Cortex of kidney (tissue), 1 donor: ENCODE measurements at places on chromosomes 16 and 17.

GRCh38 chr17:80845863-80846671 is 145.6 kb upstream of the CHMP6 start:
- no peak for DNase-seq

DNA sequence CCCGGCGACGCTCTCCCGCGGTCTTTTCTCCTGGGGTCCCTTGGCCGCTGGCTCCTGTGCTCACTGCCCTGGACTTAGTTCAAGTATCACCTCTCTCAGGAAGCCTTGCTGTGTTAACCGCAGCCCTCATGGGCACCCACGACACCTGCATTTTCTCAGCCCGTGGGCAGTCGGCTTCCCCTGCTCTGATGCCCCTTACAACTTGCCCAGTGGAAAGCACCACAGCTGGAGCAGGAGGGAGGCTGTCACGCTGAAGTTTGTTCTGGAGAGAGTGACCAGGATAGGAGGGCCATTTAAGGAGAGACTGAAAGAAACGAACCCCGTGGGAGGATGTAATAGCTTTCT is 395 bp downstream of the STXBP4 start:
- no peak for DNase-seq

DNA sequence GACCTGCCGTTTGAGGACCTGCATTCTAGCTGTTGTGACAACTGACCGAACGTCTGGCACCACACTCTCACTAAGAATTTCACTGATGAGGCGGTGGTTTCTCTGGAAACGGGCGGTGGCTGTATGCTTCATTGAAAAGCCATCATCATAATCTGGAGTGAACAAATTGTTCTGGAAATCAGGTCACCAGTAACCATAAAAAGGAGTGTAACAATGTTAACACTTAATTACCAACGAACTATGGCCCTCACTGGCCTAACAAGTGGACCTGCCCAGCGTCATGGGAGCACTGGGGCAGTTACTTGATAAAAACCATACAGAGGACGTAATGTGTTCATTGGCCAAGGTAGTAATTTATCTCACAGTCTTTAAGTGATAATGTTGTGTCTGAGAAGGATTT is 15.4 kb downstream of the SMARCE1 start:
- no peak for DNase-seq

DNA sequence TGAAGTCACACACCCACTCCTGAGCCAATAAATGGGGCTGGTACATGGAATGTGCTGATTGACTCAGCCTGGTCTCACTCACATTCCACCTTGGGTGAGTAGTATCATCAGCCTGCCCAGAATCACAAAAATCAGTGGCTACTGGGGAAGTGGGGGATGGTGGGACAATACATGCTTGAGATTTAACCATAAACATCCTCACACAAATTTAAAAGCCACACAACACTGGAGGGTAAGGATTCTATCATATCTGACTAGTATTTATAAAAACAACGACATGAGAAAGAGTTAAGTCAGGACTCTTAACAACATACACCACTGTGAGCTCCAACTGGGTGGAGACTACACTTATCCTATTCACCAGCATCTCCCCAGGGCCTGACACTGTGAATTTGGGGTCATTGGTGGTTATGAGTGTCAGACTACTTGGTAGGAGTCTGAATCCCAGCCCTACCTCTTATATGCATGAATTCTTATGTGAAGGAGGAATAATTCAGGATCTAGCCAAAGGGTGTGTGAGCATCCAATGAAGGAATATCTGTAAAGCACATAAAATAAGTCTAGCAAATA is 26.0 kb upstream of the IRX6 start:
- DNase-seq: no peak

- DNase-seq: no peak
These were observed 953.9 kb upstream of the GOT2 start for GRCh38 chr16:59688006-59688405.

- no peak for DNase-seq
These were observed 95.7 kb upstream of the RBFOX1 start for GRCh38 chr16:7236824-7237410.

DNA sequence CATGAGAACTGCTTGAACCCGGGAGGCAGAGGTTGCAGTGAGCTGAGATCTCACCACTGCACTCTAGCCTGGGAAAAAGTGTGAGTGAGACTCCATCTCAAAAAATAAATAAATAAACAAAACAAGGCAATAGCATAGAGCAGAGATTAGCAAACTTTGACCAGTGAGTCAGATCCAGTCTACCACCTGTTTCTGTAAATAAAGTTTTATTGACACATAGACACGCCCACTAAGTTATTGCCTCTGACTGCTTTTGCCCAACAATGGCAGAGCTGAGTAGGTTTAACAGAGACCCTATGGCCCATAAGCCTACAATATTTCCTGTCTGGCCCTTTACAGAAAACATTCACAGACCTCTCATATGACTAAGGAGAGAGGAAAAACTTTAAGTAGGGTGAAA is 44.3 kb downstream of the XYLT1 start:
- DNase-seq: no peak

DNA sequence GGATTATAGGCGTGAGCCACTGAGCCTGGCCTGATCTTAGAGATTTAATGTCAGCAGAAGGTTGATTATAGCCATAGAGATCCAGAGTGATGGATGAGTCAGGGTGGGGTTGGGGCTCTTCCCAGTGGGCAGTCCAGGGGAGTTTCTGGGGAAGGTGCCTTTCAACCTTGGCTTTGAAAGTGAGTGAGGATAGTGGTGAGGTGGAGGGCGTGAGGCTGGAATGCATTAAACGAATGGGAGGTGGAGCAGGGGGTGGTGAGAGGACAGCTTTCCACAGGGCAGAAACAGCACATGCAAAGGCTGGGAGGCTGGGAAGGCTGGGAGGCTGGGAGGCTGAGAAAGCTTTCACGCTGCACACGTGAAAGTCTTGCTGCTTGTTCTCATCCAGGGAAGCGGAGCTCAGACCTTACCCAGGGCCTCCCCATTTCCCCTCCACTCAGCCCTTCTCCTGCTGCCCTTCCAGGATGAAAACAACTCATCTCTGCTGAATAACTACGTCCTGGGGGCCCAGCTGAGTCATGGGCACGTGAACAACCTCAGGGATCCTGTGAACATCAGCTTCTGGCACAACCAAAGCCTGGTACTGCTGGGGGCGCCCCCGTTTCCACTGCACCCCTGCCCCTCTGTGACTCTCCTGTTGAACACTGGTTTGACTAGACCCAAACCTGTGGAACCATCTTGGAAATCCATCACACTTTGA is 22.3 kb downstream of the ADGRG5 start:
- DNase-seq: no peak

- no peak for DNase-seq
These were observed 25.0 kb downstream of the CDK12 start for GRCh38 chr17:39486242-39486641.

GRCh38 chr17:15361151-15361550 is 19.8 kb upstream of the TEKT3 start:
- no peak for DNase-seq

DNA sequence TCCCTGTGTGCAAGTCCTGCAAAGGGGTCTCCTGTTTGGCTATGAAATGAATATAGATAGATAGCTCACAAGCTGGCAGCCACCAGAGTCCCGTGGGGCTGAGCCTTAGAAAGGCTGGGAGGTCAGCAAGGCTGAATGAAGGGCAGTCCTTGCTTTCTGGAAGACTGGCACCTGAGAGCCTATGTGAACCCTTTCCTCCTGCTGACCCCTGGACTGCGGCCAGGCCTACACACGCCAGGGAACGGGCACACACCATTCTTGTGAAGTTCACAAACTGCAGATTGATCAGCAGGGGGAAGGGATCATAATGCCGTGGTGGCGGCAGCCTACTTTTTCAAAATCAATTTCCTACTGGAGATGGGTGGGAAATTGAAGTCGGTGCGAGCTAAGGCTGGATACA is 985 bp upstream of the C17orf107 start:
- no peak for DNase-seq

- no peak for DNase-seq
These were observed 916 bp downstream of the E2F4 start for GRCh38 chr16:67192781-67193361.

DNA sequence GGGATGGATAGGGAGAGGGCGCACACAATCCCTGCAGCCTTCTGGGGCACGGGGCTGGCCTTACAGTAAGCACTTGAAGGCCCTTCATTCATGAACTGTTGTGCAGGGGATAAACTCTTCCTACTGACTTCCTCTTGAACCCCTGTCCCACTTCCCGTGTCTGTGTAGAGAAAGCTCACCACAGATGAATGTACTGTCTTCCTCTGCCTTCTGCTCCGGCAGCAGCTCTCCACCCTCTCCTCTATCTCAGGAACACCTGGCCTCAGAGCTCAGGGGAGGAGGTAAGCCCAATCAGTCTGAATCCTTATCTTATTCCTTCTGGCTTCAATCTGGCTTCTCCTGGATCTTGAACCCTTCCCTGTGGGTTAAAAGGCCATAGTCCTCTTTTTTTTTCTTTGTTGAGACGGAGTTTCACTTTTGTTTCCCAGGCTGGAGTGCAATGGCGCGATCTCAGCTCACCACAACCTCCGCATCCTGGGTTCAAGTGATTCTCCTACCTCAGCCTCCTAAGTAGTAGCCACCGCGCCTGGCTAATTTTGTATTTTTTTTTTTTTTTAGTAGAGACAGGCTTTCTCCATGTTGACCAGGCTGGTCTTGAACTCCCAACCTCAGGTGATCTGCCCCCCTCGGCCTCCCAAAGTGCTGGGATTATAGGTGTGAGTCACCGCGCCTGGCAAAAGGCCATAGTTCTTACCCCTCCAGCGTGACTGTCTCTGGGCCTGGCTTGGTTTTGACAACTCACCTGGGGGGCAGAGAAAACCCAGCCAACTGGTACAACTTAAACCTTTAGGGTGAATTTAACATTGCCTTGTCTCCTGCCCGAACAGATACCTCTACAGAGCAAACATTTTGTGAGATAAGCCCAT is 7.2 kb upstream of the SLC52A1 start:
- no peak for DNase-seq

DNA sequence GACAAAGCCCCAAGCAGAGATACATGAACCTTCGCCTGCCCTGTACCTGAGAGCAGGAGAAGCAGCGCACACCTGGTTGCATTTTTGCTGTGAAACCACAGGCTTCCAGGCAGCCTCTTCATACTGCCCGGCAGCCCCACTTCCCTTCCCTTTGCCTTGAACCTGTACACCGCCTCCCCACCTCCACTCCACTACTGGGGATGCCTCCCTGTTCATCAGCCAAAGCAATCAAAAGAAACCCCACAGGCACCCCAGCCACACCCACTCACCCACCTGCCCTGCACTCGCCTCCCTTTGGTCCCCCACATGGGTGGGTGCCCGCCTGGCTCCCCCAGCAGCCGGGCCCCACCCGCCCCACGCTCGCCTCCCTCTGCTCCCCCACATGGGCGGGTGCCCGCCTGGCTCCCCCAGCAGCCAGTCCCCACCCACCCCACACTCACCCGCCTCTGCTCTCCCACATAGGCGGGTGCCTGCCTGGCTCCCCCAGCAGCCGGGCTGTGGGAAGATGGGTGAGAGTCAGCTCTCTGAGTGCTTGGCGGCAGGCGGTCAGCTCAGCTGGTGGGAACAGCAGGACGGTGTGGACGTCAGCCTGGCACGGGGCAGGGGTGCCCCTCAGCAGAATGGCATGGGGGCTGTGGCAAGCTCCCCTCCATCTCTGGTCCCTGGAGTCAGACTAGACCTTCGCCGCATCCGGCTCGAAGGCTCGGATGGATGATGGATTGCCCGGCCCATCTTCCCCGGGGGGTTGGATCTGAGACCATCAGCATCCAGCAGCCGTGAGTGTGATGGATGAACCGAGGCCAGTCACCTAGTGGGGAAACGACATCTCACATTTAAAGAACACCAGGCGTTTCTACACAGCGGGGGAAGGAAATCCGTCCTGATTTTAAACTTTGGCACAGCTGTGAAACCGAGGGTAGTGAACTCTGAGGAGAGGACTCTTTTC is 135.6 kb downstream of the BANP start:
- DNase-seq: no peak

- no peak for DNase-seq
These were observed 5.8 kb downstream of the NLGN2 start for GRCh38 chr17:7413346-7413985.

GRCh38 chr17:75535119-75535537 is 9.6 kb downstream of the LLGL2 start:
- no peak for DNase-seq

DNA sequence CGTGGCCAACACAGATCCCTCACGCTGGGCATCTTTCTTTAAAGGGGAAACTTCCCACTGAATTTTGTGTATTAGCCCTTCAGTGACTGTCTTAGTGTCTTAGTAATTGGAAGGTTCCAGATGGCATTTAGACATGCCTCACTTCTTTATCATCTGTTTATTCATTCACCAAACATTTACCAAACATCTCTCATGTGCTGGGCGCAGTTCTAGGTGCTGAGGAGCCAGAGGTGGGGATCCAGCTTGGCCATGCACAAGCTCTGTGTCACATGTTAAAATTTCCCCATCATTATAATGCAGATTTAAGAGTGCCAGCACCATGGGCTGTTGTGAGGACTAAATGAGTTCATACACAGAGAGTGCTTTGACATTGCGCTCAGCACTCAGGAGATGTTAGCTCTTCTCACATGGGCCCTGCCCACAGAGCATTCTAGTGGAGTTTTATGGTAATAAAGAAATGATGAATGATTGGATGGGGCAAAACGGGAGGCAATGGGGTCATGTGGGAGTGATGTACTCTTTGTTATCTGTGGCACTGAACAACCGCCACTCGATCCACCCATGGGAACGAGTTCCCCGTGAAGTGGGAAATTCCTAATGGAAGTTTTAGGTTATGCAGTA is 119.7 kb downstream of the SNX29 start:
- DNase-seq: no peak

DNA sequence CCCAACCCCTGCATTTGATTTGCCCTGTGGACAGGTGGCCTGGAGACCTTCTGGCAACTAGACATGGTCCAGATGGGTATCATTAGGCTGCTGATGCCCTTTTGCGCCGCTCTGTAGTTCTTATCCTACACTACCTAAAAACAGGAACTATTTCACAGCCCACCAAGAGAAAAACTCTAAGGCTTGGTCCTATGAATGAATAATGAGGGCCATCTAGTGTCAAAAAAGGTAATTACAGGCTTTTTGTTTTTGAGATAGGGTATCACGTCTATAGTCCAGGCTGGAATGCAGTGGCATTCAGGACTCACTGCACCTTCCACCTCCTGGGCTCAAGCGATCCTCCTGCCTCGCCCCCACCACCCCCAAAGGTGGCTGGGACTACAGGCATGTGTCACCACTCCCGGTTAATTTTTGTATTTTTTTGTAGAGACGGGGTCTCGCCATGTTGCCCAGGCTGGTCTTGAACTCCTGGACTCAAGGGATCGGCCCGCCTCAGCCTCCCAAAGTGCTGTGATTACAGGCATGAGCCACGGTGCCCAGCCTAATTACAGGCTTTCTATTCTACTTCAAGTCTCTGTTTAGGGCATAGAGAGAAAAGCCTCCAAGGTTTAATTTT is 20.9 kb downstream of the COIL start:
- DNase-seq: no peak

- DNase-seq: no peak
These were observed 109.2 kb downstream of the C16orf95 start for GRCh38 chr16:87207965-87208364.
